ENCODE measurements at places on chromosomes 6 and 20.

DNA sequence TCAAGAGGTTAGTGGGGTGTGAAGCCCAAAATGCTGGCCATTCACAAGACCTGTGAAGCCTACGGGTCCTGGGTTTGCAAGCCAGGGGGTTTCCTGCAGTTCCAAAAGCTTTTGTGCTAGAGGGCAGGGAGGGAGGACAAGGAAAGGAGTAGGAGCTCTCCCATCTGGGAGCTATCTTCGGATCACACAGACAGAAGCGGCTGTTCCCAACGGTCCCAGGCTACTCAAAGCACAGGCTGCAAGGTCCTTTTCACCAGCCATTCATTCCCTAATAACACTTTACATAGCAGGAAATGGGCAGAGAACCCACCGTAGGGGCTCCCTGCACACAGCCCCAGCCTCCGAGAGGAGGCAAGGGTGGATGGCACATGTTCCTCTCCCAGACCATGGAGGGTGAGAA, 296.9 kb downstream of the FOXC1 start:
- no peak for DNase-seq

DNA sequence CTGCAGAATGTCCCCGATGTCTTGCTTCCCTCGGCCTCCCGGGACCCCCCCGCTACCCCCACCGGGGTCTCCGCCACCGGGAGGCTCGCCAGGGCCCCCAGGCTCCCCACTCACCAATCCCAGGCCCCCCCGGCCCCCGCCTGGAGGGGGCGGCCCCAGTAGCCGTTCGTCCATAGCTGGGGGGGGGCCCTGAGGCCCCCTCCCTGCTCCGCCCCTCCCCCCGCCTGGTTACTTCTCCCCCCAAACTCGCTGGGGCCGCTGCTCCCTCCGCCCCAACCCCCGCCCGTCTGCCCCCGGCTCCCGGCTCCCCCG, 304 bp downstream of the PBX2 start:
- DNase-seq, result no peak

DNA sequence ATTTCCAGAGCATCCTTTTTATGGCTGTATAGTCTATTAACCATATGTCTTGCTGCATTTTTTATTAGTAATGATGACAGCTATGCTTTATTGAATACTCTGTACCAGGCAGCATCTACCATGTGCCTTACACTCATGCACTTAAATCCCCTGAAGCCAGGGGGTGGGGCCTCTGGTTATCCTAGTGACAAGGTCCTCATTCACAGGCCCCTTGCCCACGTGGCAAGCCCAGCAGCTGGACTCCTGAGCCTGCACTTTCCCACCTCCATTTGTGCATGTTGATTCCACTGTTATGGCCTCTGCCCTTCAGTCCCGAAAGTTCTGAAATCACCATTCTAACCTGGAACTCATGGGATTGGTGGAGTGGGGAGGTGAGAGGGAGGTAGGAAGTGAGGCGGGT, 22.3 kb downstream of the ACTR5 start:
- DNase-seq, result no peak

GRCh38 chr6:82015043-82015442, 232.5 kb downstream of the IBTK start:
- DNase-seq, result no peak

GRCh38 chr6:142784344-142784743, 160.6 kb downstream of the HIVEP2 start:
- DNase-seq, result no peak

DNA sequence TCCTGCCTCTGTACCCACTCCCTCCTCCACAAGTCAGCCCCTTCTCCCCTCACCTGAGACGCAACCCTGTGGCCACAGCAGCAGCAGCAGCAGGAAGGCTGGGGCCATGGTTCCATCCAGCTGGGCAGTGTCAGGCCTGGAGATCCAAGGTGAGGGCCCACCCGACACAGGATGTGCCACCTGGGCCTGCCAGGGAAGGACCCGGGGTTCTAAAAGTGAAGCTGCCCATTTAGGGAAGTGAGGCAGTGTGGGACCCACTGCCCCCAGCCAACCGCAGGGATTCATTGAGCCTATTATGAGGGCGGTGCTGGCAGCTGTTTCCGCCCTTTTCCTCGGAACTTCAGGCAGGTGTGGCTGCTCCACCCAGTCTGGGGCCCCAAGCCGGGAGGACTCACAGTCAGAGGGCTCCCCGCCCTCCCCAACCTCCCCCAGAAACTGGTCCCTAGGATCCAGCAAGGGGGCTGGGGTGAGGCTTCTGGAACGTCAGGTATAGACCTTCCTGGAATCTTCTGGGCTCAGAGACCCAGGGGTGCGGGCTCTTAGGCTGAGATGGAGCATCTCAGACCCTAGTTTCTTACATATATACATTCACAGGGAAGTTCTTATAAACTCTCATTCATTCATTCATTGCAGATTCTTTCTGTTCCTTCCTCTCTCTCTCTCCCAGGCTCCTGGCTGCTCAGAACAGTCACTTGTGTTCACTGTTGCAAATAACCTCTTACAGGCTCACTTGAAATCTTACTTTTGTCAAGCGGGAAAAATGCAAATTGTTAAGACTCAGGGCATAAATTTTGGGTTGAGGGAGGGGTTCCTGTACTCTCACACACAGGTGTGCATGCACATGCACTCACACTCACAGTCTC, at the start of gene TREML2:
Gene TREML2, minus strand, starts transcription at position 249 of the 863 bp plus-strand sequence. Its CDS starts 141 bp downstream, at position 108.
- no peak for DNase-seq

- no peak for DNase-seq
Measured at GRCh38 chr6:53517021-53517420, 27.9 kb downstream of the GCLC start.

- no peak for DNase-seq
Measured at GRCh38 chr20:23667666-23668065, 21.2 kb downstream of the CST4 start.

GRCh38 chr6:156762547-156762946, 14.6 kb upstream of the ARID1B start:
- DNase-seq, result no peak

DNA sequence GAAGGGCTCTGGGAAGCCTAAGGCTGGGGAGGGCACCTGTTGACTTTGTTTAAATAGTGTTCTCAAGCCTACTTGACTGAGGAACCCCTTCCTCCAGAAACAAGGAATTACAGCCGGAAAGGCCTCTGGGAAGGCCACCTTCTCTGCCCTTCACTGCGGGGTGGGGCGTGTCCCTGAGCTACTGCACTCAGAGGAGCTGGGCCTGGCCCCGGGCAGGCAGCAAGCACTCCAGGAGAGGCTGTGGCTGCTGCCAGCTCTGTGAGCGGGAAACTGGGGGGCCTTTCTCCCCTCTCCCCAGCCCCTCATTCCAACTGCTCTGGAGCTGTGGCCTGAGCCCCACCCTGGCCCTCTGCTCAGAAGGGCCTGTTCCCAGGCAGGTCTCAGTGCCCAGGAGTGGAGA, 4.0 kb upstream of the OSBPL2 start:
- DNase-seq, result no peak

- no peak for DNase-seq
Measured at GRCh38 chr6:34701199-34701598, 4.6 kb upstream of the ILRUN start.

DNA sequence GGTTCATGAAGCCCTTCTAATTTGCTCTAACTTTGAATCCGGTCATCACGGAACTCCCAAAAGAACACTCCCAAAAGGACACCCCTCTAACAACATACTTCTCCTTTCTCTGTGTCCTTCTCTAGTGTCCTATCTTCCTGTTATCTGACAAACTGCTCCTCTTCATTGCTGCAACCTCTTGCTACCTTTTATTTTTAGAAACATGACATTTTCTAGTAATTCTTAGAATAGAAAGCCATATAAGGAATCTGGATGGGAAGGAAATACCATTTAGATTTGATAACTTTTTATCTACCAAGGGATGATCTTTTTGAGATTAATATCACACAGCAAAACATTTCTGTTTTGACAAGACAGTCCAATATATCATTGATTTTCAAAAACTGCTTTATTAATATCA, 63.1 kb downstream of the COL12A1 start:
- DNase-seq, result no peak

GRCh38 chr20:37161830-37162549, 17.1 kb upstream of the RPN2 start:
- DNase-seq, result peak; percentile 47

DNA sequence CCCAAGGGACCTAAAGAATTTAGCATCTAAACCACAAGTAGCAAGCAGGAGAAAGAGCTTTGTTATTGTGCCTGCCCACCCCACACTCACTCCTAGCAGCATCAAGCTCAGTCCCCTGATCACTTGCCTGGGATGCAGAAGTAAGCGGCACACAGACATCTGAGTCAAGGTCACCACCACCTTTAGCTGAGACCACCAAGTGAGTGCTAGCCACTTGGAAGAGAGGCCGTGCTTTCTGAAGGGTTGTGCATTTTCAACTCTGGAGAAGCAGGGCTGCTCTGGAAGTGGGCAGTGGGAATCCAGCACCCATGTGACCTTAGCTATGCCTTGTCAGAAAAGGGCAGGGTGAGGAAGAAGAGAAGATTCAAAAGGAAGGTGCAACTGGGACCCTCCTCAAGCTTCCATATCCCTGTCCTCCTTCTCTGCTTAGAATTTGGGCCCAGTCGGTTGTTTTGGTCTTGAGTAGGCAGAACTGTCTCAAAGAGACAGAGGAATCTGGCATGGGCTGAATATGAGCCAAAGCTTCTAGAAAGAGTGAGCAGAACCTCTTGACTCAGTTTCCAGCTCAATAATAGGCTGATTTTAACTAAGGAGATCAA, 6.2 kb downstream of the NR2E1 start:
- no peak for DNase-seq

- peak; percentile 50 for DNase-seq
Measured at GRCh38 chr6:26216886-26217713, 129.9 kb downstream of the HFE start.

DNA sequence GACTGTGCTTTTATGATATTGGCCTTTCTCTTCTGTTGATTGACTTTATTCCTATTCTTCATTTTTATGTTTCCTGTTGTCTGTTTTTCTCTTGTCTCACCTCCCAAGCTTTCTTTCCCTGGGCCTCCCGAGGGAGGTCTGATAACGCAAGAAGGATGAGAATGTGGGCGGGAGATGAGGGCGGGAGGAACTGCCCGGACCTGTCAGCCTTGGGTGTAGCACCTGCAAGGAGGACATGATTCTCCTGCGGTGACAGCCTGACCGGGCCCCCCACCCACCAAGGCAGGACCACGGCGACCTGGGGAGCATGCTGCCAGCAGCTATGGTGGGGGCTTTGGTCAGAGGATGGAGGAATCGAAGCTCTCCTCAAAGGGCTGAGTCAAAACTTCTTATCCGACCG, 86.9 kb downstream of the PLEKHG1 start:
- no peak for DNase-seq

GRCh38 chr6:138235205-138235604, 16.9 kb upstream of the PBOV1 start:
- no peak for DNase-seq

DNA sequence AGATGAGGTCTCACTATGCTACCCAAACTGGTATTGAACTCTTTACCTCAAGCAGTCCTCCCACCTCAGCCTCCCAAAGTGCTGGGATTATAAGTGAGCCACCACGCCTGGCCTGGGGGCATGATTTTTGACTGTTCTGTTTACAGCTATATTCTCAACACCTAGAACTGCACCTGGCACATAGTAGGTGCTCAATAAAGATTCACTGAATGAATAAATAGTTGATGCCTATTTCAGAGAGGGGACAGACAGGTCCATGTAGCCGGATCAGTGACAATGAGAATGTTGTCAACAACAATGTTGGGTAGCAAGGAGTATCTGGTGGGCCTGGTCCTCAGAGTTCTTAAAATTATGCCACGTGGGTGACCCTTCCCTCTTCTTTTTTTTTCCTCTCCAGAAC, 8.9 kb downstream of the TRAF3IP2 start:
- no peak for DNase-seq

GRCh38 chr20:25643716-25644115, 19.9 kb upstream of the NANP start:
- no peak for DNase-seq

DNA sequence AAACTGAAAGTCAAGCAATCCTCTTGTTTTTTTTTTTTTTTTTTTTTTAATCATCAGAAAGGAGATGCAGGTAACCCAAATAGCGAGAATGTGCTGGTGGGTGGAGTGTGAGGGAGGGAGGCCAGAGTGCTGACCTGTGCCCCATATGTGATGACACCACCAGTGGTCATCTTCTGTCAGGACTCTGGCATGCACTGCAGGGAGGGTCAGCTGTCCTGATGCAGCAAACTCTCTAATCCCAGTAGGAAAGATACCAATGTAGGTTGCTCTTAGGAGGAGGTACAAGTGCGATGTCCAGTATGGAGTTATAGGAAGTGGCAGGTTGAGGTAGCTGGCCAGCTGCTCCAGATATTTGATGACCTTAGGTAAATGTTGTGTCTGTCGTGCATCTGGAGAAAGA, 2.8 kb upstream of the CST4 start:
- no peak for DNase-seq

DNA sequence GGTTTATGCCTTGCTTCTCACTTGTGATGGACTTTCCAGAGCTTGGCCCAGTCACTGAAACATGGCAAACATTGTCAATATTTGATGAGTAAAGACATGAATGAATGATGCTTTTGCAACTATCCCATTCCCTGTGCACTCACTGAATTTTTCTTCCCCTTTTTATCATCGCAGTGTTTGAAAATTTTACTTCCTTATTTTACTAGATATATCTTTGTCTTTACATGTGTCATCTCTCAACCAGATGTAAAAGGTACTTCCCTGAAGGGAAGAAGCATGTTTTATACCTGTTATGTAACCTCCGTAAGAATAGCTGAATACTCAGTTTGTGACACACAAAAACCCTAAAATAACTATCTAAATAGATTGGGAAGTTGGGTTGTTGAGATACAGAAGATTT, 544.7 kb upstream of the FLRT3 start:
- no peak for DNase-seq

DNA sequence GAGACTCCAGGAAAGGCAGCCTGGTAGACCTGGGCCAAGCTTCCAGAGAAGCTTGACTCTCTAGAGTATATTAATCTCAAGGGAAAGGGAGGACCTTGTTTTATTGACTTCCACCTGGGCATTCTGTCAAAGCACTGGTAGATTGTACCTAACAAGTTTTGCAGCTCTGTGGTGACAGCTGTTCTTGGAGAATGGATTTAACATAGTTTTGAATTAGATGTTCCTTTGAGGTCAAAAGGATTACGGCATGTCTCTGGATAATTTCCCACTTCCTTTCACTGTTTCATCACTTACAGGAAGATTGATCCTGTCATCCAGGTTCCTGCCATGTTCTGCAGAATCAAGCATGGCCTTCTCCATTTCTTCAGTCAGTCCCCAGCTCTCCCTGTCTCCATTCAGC, 246.0 kb downstream of the PHACTR1 start:
- DNase-seq, result no peak

DNA sequence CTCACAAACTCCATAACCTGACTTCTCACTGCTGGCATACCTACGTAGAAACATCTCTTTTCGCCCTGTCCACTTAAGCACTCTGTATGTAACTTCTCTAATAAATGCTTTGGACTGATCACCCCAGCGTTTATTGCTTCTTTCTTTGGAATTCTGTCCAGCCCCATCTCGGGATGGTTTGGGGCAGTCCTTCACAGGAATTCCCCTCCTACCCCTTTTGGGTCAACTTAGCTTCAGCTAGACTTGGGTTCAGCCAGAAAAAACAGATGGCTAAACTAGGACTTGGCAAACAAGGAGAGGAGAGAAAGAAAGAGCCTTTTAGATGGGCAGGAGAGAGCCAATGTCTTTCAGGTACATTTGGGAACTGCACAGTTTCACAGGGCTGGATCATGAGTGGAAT, 3.9 kb upstream of the LTV1 start:
- DNase-seq, result no peak

GRCh38 chr20:10915815-10916214, 242.0 kb upstream of the JAG1 start:
- DNase-seq, result no peak

GRCh38 chr20:33679758-33680485, 5.7 kb upstream of the NECAB3 start:
- DNase-seq, result no peak
